ENCODE measurements at places on chromosomes 2 and 18.
A peak's percentile ranks its signal among the peaks of the same experiment; 100 is the strongest.

- DNase-seq, result peak; percentile 73
Measured at GRCh38 chr2:112582314-112582746, 2.1 kb upstream of the CHCHD5 start.

GRCh38 chr2:172847188-172847587 is 111.5 kb downstream of the RAPGEF4 start:
- no peak for DNase-seq

GRCh38 chr2:18551169-18551568 is 9.3 kb downstream of the RDH14 start:
- DNase-seq, result no peak

DNA sequence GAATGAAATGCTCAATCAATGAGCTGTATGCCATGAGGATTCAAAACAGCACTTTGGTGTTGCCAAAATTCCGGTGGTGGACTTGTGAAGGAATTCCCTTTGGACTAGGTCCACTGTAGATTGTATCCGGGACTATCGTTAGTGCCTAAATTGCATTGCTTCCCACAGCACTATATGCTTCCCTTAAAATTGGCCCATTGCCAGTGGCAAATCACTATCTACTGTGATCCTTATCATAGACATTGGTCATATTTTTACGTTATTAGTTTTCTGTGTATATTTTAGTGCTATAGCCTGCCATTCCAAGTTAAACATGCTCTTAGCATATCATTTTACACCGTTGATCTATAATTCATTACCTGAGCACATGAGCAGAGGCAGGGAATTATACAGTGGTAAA is 1.7 kb downstream of the PJVK start:
- no peak for DNase-seq

GRCh38 chr2:14746133-14746532 is 113.6 kb downstream of the LRATD1 start:
- DNase-seq, result no peak

Data from fibroblast of skin of right biceps (primary cell).